ENCODE measurements at places on chromosomes 4 and X.

- no peak for DNase-seq
Observed at GRCh38 chr4:40998675-40999358, 215.5 kb downstream of the APBB2 start.

- no peak for DNase-seq
Observed at GRCh38 chrX:118603981-118604380, 108.4 kb downstream of the DOCK11 start.

DNA sequence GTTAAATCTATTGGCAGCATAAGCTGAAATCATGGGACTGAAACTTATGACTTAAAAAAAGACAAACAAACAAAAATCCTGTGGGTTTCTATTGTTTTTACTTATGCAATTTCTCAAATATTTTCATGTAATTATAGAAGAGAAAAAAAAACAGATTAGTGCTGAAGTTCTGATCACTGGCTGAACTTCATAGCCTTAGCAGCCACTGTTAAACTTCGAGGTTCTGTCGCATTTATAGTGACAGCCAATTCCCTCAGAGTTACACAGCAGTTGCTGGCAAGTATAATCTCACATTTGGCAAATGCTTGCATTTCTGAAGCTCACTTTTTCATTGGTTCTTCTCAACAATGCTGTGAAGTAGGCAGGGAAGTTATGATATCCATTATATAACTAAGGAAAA is 748.9 kb upstream of the MAGEB2 start:
- DNase-seq: no peak

GRCh38 chrX:109830704-109831206 is 97.7 kb upstream of the ACSL4 start:
- no peak for DNase-seq

GRCh38 chr4:125994024-125994423 is 679.3 kb downstream of the FAT4 start:
- no peak for DNase-seq

GRCh38 chrX:39948582-39948981 is 149.2 kb downstream of the BCOR start:
- no peak for DNase-seq
